ENCODE measurements at places on chromosomes 3 and 15.

- H3K27ac ChIP-seq, result no peak overlapping the region
- no peak for DNase-seq
- no peak overlapping the region for H3K4me3 ChIP-seq
- H3K4me1 ChIP-seq, result no peaks in the 10 kb centered on the region
- H3K36me3 ChIP-seq, result no peaks in the 10 kb centered on the region
These were observed 266.0 kb downstream of the EPHA3 start for GRCh38 chr3:89373434-89373833.

- no peak for DNase-seq
- no peak overlapping the region for H3K4me3 ChIP-seq
- no peak overlapping the region for H3K27ac ChIP-seq
- peaks cover 10% of the 10 kb centered on the region for H3K4me1 ChIP-seq
- H3K27me3 ChIP-seq, result no peaks in the 10 kb centered on the region
These were observed 1.4 kb upstream of the SEC13 start for GRCh38 chr3:10322352-10322710.

- no peak overlapping the region for H3K4me3 ChIP-seq
- H3K4me1 ChIP-seq, result peaks cover 14% of the 10 kb centered on the region
- DNase-seq, result no peak
- no peak overlapping the region for H3K27ac ChIP-seq
- no peaks in the 10 kb centered on the region for H3K36me3 ChIP-seq
- no peaks in the 10 kb centered on the region for H3K27me3 ChIP-seq
These were observed 3.8 kb upstream of the ZNF280D start for GRCh38 chr15:56736881-56737707.

DNA sequence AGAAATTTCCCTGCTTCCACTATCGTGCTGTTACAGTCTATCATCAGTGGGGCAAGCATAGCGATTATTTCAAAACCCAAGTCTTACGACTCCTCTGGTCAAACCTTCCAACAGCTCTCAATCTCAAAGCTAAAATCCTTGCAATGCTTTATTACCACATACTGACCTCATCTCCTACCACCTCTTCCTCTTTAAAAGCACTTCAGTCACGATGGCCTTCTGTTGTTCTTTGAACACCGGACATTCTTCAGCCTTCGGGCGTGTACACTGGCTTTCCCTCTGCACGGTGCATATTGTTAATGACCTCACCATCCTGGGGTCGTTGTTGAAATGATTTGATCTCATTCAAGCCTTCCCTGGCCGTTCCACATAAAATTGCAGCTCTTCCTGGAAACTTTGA, 31.1 kb downstream of the MAGEL2 start:
- no peak for DNase-seq
- no peaks in the 10 kb centered on the region for H3K27me3 ChIP-seq
- H3K4me1 ChIP-seq, result no peaks in the 10 kb centered on the region
- H3K27ac ChIP-seq, result no peak overlapping the region
- no peak overlapping the region for H3K4me3 ChIP-seq
- no peaks in the 10 kb centered on the region for H3K36me3 ChIP-seq

- DNase-seq, result no peak
- H3K4me3 ChIP-seq, result no peak overlapping the region
- H3K27ac ChIP-seq, result no peak overlapping the region
- H3K27me3 ChIP-seq, result no peaks in the 10 kb centered on the region
- H3K4me1 ChIP-seq, result no peaks in the 10 kb centered on the region
- H3K36me3 ChIP-seq, result no peaks in the 10 kb centered on the region
These were observed 29.0 kb downstream of the CRABP1 start for GRCh38 chr15:78369161-78369560.

DNA sequence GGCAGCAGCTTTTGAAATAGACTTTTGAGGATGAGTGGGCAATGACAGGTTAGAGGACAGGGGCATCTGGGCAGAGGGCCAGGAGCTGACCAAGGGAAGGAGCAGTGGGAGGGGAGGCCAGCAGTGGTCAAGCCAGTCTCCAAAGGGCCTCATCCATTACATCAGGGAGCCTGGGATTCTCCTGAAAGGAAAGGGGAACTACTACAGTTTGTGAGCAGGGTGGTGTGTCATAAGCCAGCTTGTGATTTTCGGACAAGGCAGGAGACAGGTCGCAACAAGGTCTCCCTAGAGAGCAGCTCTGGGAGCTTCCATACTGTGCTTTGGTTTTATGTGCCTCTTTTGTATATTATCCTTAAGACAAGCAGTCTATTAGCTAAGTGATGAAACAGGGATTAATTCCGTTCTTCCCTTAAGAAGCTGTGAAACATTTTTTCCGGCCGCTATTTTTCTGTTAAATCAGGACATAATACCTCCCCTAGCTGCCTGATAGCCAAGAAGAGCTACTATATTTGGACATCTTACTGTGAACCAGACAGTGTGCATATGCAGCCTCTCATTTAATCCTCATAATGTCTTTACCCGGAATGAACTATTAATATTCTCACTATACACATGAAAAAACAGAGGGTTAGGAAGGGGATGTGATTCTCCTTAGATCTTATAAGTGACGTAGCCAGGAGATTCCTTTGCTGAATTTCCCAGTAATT, 46.4 kb downstream of the C2CD4B start:
- peaks cover 6% of the 10 kb centered on the region for H3K4me1 ChIP-seq
- no peaks in the 10 kb centered on the region for H3K36me3 ChIP-seq
- no peaks in the 10 kb centered on the region for H3K27me3 ChIP-seq
- DNase-seq, result no peak
- H3K4me3 ChIP-seq, result peak overlapping the region; percentile 0
- peak overlapping the region; percentile 2 for H3K27ac ChIP-seq

Measured in effector memory CD4-positive, alpha-beta T cell (primary cell).